ENCODE measurements at places on chromosomes 2 and 18.

DNA sequence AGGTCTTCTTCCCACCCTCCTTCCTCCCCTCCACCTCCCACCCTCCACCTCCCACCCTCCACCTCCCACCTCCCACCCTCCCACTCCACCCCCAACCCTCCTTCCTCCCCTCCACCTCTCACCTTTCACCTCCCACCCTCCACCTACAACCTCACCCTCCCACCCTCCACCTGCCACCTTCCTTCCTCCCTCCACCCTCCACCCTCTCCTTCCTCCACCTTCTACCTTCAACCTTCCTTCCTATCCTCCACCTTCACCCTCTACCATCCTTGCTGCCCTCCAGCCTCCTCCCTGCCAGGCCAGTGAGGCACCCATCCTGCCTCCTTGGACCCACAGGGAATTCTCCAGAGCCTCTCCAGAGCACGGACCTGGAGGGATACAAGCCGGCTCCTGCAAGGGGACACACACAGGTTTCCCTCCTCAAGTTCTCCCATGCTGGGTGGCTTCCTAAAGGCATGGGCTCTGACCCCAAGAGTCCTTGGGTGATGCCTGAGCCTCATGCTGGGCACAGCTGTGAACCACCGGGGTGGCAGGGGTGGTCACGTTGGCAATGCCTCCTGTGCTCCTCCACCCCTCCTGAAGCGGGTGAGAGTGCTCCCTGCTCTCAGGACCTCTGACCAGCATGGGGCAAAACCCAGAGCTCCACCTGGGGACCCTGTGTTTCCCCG lies 293.0 kb downstream of the NDUFA10 start:
- peak; percentile 44 for DNase-seq

GRCh38 chr18:32919799-32920198 lies 147.0 kb upstream of the KLHL14 start:
- no peak for DNase-seq

- DNase-seq: no peak
These were observed 50.8 kb upstream of the PEX13 start for GRCh38 chr2:60966507-60967405.

GRCh38 chr2:88739985-88740600 lies 48.6 kb downstream of the RPIA start:
- no peak for DNase-seq

GRCh38 chr2:101361121-101361520 lies 26.2 kb downstream of the CREG2 start:
- DNase-seq: no peak

GRCh38 chr2:174031226-174031625 lies 66.1 kb upstream of the SP3 start:
- no peak for DNase-seq

DNA sequence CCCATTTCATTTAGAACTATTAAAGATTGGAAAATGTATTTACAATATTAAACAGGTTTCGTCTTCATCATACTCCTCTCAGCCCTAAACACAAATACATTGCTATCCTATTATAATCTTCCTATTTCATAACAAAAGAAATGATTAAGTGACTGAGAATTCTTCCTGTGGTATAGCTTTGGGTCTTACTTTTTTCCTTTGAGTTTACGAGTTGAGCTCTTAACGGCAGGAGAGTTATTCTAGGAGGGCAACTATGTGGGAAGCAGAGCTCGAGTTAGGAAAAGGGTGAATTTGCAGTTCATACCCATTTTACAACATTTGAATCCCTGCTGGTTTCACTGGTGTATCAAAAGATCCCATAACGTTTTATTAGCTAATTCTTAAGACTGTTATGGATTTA lies 105.0 kb downstream of the FIGN start:
- no peak for DNase-seq

GRCh38 chr2:166230724-166231070 lies 102.9 kb upstream of the SCN1A start:
- no peak for DNase-seq

GRCh38 chr2:241445426-241445825 lies 63.0 kb downstream of the STK25 start:
- DNase-seq: no peak

DNA sequence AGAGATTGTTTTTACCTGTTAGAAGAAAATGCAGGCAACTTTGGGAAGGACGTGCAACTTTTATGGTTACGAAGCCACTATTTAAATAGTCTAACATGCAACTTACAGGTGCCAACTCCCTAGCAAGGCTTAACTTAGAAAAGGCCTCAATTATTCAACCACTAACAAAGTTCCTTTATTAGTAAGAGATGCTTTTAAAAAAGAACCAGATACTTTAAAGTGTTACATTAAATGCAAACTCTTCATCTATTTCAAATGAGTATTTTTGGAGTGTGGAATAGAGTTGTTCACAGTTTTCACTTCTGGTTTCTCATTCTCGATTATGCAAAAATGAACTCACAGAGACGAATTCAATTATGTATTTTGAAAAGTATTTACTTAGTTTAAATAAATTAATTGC lies 51.7 kb downstream of the PELI1 start:
- no peak for DNase-seq

- DNase-seq: no peak
These were observed 44.2 kb upstream of the HS6ST1 start for GRCh38 chr2:128362889-128363228.

GRCh38 chr2:217900010-217900779 lies 102.6 kb downstream of the TNS1 start:
- DNase-seq: no peak

DNA sequence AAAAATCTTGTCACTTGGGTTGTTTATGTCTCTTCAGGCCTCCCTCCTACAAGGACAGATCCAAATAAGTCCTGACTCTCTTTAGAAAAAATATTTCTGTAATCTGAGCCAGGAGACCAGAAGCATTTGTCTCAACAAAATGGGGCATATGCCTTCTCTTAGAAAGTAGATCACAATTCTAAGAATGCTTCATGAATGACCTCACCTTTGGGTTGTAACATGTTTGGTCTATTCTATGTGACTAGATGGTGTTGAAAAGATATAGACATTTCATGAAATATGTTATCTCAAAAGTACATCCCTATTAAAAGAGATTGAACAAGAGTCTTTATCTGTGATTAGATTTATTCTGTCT lies 159.0 kb upstream of the SETBP1 start:
- DNase-seq: no peak

DNA sequence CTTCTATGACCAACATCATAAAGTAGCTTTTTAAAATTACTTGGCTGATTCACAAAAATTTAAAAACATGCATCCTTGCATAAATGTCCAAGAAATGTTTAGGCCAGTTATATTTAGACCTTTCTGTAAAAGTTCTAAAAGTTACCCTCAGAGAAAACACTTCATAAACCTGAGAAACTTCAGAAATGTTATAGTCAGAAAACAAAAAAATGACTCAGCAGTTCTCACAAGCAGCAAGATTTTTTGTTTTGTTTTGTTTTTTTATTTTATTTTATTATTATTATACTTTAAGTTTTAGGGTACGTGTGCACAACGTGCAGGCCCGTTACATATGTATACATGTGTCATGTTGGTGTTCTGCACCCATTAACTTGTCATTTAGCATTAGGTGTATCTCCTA lies 648.1 kb downstream of the LRP1B start:
- no peak for DNase-seq

DNA sequence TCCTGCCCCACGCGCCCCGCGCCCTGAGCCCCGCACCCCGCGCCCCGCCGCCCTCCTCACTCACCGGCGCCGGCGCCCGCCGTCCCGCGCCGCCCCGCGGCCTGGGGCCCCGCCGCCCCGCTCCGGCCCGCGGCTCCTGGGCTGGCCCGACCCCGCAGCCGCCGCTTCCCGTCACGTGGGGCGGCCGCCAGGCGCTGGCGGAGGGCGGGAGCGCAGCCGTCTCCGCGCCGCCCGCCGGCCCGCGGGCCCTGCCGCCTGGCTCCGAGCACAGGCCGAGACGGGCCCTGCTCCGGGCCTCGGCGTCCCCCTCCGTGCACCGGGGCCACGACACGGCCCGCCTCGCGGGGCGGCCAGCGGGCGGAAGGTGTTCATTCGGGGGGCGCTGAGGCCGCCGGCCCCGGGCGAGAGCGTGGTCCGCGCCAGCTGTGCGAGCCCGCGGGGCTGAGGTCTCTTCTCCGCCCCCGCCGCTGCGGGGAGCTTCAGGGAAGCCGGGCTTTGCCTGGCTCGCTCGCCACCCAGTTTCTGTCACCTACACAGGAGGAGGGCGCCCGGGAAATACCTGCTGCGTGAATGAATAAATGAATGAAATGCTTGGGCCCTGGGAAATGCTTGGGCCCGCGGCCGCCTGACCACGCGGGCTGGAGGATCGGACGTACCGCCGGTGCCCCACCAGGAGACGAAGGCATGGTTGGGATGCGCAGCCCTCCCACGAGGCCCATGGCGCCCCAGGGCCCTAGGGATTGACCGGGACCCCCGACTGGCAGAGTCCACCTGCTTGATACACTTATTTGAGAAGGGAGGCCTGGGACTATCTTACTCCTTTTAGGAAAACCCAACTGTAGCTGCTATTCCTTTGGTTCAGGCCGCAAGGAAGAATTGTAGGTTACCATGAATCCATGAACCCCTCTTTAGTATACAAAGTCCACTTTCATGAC lies at the start of gene TGFBRAP1:
TSS of gene TGFBRAP1 (minus strand) at position 175 of the 935 bp plus-strand sequence. CDS start 21,434 bp downstream, outside the sequence.
- no peak for DNase-seq

Measured in cardiac septum (tissue), 1 donor.